ENCODE measurements at places on chromosomes 13 and 19.

DNA sequence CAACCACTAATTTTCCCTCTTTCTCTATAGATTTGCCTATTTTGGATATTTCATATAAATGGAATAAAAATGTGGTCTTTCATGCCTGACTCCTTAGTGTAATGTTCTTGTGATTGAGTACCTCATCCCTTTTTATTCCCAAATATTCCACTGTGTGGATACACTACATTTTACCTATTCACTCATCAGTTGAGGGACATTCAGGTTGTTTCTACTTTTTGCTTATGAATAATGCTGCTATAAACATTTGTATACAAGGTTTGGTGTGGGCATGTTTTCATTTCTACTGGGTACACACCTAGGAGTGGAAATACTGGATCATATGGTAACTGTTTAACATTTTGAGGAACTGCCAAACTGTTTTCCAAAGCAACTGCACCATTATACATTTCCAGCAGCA lies 5.1 kb upstream of the WBP4 start:
- DNase-seq, result no peak

GRCh38 chr19:20558011-20558410 lies 7.6 kb downstream of the ZNF737 start:
- no peak for DNase-seq

- DNase-seq, result no peak
These were observed 167.1 kb downstream of the LMO7 start for GRCh38 chr13:75803164-75803611.

DNA sequence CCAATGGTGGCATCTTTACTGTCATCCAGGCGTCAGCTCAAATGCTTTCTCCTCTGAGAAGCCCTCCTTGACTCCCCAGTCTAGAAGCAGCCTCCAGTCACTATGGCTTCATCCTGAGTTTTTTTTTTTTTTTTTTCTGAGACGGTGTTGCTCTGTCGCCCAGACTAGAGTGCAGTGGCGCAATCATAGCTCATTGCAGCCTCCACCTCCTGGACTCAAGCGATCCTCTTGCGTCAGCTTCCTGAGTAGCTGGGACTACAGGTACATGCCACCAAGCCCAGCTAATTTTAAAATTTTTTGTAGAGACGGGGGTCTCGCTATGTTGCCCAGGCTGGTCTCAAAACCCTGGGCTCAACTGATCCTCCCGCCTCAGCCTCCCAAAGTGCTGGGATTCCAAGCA lies 4.2 kb downstream of the NRTN start:
- no peak for DNase-seq

- DNase-seq, result no peak
These were observed at the start of gene TEX29 for GRCh38 chr13:111319998-111320911. Gene TEX29 (plus strand): TSS chr13:111320642. CDS start chr13:111320891, 249 bp downstream.

GRCh38 chr13:111410232-111411021 lies 90.0 kb downstream of the TEX29 start:
- no peak for DNase-seq

Measured in nucleus accumbens (tissue), 56 donors.